ENCODE measurements at places on chromosomes 4 and X.

DNA sequence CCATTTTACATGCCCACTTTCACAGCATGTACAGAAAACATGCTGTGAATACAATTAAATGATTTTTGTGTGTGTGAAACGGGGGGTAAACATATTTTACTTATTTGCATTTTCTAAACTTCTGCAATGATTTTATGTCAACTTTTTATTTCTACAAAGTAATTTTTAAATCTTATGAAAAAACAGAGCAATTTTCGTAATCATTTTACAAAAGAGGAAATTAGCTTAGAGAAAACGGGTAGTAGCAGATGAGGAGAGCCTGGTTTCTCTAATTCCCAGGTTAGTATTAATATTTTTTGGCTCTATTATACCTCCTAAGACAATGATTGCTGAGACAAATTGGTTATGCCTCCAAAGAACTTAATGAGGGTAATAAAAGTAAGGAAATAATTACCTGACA lies 3.2 kb downstream of the TKTL2 start:
- no peak for DNase-seq

DNA sequence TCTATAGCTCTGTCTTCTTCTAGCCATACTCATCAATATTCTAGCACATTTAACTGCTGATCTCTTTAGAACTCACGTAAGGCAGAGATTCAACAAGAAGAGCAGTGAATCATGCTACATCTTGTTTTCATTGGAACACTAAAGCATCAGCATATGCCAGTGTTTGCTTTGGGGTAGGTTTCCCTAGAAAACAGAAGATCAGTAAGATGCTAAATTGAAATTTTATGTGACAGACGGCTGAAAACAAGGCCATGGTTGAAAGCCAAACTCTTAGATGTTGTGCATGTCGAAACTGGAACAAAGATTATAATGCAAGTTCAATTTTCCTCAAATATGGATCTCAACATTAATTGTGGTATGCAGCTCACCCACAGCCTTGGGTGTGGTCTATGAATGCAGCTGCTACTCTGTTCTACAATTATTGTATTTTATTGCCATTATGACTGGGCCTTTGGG lies 107.6 kb downstream of the PDLIM5 start:
- DNase-seq = no peak

DNA sequence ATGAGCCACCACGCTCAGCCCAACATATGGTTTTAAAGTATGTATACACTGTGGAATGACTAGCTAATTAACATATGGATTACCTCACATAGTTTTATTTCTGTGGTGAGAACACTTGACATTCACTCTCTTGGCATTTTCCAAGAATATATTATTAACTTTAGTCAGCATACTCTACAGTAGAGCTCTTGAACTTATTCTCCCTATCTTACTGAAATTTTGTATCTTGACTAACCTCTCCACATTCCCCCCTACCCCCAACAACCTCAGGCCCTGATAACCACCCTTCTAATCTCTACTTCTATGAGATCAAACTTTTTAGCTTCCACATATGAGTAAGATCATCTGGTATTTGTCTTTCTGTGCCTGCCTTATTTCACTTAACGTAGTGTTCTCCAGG lies 38.6 kb upstream of the AGA start:
- DNase-seq = no peak

GRCh38 chrX:11899091-11899490 lies 141.1 kb downstream of the MSL3 start:
- no peak for DNase-seq

DNA sequence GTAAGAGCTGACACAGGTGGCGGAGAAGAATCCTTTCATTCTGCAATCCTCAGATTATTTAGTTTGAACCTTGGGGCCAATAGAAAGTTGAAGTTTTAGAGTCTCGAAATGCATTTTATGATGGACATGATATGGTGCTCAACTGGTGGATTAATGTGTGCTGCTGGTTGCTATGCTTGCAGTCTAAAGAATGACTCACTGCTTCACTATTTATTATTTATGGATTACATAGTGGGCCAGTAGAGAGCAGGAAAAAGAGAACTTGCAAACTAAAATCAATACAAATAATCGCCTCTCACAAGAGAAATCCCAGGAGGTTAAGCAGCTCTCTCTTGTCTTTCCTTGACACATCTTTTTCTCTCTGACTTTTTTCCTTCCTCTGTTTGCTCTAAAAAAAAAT lies 2326.8 kb upstream of the AGA start:
- no peak for DNase-seq

DNA sequence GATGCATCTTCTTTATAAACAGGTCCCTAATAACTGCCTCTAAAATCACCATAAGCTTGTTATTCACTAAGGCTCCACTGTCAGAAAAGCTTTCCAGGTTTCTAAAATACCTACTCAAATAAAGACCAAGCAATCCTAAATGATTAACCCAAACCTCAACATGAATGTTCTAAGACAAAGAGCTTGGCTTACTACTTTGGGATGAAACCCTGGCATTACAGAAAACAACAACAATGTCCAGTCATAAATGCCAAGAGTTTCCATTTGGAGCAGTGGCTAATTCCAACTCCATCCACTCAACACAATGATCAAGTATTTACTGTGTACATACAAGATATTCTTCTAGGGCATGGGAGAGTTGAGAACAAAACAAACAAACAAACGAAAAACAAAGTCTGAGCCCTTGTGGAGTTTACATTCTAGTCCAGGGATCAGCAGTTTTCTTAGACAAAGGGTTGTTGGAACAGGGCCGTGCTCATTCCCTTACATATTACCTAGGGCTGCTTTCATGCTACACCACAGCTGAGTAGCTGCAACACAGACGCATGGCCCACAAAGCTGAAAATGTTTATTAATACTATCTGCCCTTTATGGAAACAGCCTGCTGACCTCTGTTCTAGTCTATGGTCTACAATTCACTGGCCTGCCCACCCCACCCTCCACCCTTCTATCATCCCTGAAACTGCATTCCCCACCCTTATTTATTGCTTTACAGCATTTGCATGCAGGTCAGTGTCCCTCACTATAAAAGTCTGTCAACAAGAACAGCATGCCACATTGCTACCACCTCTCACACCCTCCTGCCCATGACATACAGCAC lies 23.7 kb downstream of the ABCG2 start:
- DNase-seq = no peak

- DNase-seq = peak; percentile 18
Measured at GRCh38 chrX:151396042-151396824, 773 bp upstream of the VMA21 start.

- no peak for DNase-seq
Measured at GRCh38 chrX:105845631-105846030, 23.3 kb downstream of the NRK start.

DNA sequence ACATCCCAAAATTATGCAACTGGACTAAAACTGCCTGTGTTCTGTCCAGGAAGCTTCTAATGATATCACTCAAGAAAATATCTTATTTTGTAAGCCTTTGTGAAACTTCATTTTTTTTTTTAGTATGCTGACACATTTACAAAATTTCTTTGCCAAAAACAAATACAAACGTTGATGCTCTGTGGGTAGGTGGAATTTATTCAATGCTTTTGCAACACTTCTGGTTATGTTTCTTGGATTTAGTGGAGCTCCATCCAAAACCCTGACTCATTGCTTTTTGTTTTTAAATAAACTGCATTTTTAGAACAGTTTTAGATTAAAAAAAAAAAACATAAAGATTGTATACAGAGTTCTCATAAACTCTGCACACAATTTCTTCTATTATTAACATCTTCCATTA lies 250.9 kb upstream of the MAOA start:
- no peak for DNase-seq

DNA sequence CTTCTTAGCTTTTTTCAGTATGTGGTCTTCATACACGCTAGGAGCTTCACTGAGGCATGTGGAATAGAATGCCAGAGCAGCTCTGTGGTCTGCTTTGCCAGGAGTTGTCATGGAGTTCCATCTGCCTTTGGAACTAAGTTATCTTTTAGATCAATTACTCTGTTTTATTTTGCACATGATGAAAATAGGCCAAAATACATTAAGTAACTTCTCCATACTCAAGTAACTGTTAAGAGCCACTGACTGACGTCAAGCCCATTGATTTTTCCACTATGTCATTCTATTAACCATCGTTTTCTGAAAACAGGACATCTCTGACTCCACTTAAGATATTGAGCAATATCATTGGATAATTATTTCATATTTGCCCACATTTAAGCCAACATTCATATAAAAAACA lies 415.1 kb upstream of the MAD2L1 start:
- no peak for DNase-seq

DNA sequence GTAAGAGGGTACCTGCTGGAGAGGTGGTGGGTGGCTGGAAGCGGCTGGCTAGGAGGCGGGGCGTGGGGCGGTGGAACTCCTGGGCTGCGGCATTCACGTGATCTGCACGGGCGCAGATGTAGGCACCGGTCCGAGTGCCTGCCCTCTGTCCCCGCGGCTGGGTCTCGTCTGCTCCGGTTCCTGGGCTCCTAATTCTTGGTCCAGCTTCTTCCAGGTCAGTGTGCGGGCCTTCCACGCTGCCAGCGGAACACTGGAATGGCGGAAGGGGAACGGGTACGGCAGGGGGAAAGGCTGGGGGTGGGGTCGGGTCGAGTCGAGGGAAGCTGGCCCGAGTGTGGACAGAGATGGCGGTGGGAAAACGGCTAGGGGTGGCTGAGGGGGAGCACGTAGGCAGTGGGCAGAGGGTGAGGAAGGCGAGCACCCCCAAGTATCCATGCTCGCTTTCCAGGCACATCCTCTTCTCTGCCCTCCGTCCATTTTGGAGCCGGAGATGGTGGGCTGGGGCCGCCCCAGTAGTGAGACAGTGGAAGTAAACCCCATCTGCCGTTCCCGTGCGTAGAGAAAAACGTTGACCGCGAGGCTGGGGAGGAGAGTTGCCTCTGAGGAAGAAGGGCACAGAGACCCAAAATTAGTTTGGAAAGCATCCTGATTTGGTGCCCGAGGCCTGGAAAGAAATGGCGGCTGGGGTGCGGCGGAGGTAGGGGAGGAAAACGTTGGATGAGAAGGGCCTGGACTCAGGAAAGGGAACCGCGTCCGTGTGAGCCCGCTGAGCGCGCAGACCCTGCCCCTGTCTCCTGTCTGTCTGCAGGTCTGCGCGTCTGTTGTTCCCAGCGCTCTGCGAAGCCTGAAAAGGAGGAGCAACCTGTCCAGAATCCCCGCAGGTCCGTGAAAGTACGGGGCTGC lies at the start of gene TCEAL4:
Gene TCEAL4 (plus strand): TSS at position 105 of the 903 bp plus-strand sequence. CDS start 1,161 bp downstream, outside the sequence.
- peak; percentile 31 for DNase-seq

DNA sequence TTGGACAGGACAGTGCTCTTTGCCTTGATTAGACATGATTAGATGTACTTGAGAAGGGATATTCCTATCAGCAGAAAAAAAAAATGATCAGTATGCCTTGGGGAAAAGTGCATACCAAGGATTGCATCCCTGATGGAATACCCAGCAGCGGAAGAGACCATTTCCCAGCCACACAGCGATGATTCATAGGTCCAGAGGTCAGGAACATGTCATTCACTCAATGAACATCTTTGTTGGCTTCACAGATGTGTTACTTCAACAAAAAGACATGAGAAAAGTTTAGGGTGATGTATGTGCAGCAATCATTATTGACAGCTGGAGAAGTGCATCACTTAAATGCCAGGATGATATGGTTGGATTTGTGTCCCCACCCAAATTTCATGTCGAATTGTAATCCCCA lies 293.5 kb downstream of the ZNF674 start:
- no peak for DNase-seq

- peak; percentile 23 for DNase-seq
Measured at GRCh38 chr4:2132438-2132837, 73.3 kb downstream of the NAT8L start.

DNA sequence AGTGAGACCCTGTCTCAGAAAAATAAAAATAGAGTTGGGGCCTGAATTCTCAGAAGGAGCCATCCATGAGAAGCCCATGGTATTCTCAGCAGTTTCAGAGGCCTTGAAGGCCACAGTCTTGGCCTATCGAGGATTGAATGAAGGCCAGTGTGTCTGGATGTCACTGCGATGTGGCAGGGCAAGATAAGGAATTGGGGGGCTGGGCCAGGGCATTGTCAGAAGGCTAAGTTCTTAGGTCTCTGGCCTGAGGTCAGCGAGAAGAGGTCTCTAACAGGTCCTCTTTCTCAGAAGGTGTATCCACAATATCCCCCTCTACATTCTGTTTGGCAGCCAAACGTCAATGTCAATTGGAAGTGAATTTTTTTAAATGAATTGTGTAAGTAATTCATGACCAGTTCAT lies 5.7 kb downstream of the ZNF275 start:
- DNase-seq = no peak

DNA sequence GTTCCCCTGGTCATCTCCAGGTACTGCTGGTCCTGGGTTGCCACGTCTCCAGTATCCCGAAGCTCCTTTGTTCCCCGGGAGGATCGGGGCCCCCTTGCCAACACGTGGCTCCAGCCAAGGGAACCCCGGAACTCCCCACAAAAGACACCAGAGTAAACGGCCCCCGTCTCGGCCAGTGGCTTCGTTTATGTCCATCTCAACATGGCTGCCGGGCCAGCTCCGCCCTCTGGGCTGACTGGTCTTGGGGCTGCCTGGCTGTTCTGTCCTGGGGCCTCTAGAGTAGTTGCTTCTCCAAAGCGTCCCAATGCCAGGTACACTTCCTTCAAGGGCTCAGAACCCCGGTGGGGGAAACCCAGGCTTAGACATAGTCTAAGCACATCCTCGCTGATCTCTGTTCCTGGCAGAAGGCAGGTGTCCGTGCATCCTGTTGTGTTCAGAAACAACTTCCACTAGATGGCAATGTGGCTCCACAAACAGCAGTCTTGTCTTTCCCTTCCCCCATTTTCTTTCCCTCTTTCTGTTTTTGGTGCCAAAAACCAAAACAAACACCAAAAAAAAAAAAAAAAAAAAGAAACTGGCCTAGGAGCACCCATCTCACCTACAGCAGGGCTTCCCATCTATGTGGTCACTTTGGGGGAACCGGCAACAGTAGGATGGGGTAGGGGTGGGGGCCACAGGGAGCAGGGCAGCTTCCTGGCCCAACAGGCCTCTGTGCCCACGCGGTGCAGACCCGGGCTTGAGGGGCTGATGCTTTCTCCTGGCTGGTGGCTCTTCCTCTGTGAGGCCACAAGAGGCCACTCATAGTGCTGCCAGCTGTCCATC lies 35.3 kb downstream of the NBDY start:
- peak; percentile 92 for DNase-seq

DNA sequence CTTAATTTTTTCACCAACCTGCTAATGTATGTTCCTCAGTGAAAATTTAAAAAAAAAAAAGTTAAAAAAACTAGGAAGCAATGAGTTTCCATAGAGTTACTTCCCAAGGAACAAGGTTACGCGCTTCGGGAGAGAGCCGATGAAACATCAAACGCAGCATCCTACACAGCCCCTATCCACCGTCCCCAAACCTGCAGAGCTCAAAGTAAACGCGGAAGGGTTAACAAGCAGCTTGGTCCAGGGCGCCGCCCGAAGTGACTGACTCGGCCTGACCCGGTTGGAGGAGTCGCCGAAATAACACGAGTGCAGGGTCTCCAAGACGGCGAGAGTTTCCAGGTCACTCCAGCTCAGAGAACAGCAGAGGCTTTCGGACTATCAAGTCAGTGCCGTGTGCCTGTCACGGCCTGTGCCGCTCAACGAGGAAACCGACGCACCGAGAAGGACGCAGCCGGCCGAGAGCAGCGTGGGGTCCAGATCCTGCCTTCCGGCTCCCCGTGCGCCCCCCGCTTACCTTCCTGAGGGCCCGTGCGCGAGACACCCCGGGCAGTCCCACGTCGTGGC lies 512 bp downstream of the NOP14 start:
- peak; percentile 56 for DNase-seq

All from activated CD4-positive, alpha-beta T cell treated with anti-CD3 and anti-CD28 coated beads, Interleukin-2, amount 50 U/mL, for 16 hours (primary cell).